ENCODE measurements at places on chromosomes 5 and 9. TPM values are rescaled to one million over a fixed set of nuclear protein-coding genes. Genes with fewer than 3 reads are reported as not detected.
A peak's percentile ranks its signal among the peaks of the same experiment; 100 is the strongest.

DNA sequence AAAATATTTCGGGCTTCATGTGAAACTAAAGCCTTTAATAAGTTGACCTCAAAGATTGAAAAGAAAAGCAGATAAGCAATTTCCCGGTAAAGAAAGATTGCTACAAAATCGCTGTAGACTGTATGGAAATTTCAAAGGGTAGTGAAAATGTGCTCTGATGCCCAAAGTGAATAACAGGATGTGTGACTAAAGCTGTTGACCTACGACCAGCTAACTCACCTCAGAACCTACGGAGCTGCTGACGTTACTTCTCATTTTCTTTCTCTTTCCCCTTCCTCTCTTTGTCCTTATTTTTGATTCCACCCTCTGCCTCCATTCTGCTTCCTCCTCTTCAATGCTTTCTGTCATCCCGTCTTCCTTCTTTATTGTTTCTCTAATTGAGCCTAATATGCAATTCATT, 103.2 kb downstream of the PDE4D start:
- H3K27me3 ChIP-seq: no peaks in the 10 kb centered on the region
- DNase-seq: no peak

- DNase-seq: peak; percentile 13
- H3K4me3 ChIP-seq: no peak overlapping the region
- peaks cover 3% of the 10 kb centered on the region for H3K4me1 ChIP-seq
- no peak overlapping the region for H3K27ac ChIP-seq
Observed at GRCh38 chr5:135223891-135224625, 175.0 kb downstream of the MACROH2A1 start.

DNA sequence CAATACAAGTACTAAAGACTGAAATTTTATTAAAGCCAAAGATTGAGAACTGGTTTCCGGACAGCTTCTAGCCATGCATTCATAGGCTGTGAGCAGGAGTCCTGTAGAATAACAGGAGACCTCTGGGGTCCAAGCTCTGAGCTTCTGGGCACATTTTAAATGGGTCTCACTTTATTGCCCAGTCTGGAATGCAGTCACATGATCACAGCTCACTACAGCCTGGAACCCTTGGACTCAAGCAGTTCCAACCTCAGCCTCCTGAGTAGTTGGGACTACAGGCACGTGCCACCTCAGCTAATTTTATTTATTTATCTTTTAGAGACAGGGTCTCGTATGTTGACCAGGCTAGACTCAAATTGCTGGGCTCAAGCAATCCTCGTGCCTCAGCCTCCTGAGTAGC, 15.4 kb downstream of the CDKN2AIPNL start:
- DNase-seq: no peak
- H3K4me3 ChIP-seq: no peak overlapping the region
- peaks cover 19% of the 10 kb centered on the region for H3K36me3 ChIP-seq
- H3K27ac ChIP-seq: no peak overlapping the region
- H3K4me1 ChIP-seq: peaks cover 14% of the 10 kb centered on the region
- H3K27me3 ChIP-seq: no peaks in the 10 kb centered on the region

GRCh38 chr9:101458963-101459631, 23.5 kb upstream of the ALDOB start:
- H3K27ac ChIP-seq: no peak overlapping the region
- no peaks in the 10 kb centered on the region for H3K27me3 ChIP-seq
- H3K4me1 ChIP-seq: peaks cover 47% of the 10 kb centered on the region
- DNase-seq: no peak

DNA sequence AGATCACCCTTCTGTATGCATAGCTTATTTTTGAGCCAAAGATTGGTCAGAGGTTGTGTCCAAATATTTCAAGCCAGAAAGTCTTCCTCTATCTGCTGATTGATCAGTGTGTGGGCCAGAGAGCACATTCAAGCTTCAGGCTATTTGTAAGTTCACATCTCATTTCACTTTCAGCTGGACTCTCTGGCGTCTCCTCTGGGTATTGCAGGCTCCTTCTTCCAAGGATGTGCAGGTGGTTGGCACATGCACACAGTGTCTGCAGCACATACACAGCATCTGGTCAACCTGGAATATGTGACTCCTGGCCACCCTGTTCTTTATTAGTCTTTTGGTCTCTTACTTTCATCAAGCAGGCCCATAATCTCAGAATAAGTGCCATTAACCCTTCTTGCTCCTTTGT, 516.1 kb downstream of the ANXA1 start:
- no peaks in the 10 kb centered on the region for H3K4me1 ChIP-seq
- H3K27me3 ChIP-seq: peaks cover 10% of the 10 kb centered on the region
- no peak for DNase-seq
- H3K4me3 ChIP-seq: no peak overlapping the region

- H3K36me3 ChIP-seq: peaks cover 1% of the 10 kb centered on the region
- peaks cover 29% of the 10 kb centered on the region for H3K27me3 ChIP-seq
- no peak for DNase-seq
- H3K27ac ChIP-seq: no peak overlapping the region
- H3K4me3 ChIP-seq: no peak overlapping the region
Observed at GRCh38 chr9:136270173-136270705, 24.6 kb upstream of the QSOX2 start.

DNA sequence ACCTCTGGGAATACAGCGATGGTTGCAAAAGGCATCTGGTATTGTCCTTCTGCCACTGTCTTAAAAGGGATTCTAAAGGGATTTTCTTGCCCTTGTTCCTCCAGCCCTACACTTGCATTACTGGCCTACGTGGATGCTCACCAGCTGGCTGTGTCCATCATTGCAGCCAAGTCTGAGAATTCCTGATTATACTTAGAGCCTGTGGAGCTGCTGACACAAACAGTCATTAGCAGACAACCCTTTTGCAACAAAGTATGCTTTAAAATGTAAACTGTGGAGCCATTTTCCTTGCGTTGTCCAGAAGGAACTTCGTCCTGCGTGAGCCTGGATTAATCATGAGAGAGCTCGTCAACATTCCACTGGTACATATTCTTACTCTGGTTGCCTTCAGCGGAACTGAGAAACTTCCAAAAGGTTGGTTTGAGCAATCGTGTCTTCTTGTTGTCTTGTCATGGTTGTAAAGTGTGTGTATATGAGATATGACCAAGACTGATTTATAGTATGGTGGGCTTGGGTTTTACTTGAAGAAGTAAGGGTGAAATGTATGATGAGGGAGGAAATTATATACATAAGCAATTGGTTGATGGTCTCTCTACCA, at the start of gene MUSK:
TSS of gene MUSK (plus strand) at position 222 of the 598 bp plus-strand sequence. CDS start at position 336, 114 bp downstream.
- H3K36me3 ChIP-seq: no peaks in the 10 kb centered on the region
- no peak within 1 kb of the TSS for H3K4me3 ChIP-seq
- H3K27ac ChIP-seq: no peak within 1 kb of the TSS
- DNase-seq: no peak
- H3K27me3 ChIP-seq: no peaks in the 10 kb centered on the region

GRCh38 chr5:106825374-106825773, 845.4 kb downstream of the EFNA5 start:
- no peak overlapping the region for H3K4me3 ChIP-seq
- no peaks in the 10 kb centered on the region for H3K27me3 ChIP-seq
- H3K4me1 ChIP-seq: peaks cover 16% of the 10 kb centered on the region
- H3K27ac ChIP-seq: peak overlapping the region; percentile 76
- H3K36me3 ChIP-seq: no peaks in the 10 kb centered on the region

DNA sequence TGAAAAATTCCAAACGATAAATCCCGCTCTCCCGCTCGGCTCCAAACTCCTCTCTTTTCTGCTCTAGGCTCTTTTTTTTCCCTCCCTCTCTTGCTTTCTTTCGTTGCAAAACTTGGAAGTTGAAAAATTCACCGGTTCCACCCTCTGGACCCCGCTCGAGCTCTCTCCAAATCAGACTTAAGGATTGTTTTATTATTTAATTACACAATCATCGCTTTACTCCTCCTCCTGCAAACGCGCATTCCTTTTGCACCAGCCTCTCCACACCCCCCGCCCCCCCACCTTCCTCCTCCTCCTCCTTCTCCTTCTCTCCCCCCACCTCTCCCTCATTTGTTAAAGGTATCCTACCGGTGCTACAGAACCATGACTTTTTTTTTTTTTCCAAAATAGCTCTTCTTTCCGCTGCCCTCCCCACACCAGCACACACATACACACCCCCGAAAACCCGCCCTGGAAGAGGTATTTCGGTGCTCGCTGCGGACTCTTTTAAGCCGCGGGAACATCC, 535 bp upstream of the NFIB start:
- peak overlapping the region; percentile 96 for H3K27ac ChIP-seq
- H3K36me3 ChIP-seq: no peaks in the 10 kb centered on the region
- peak overlapping the region; percentile 88 for H3K4me3 ChIP-seq
- H3K4me1 ChIP-seq: peaks cover 57% of the 10 kb centered on the region
- DNase-seq: no peak

- no peak for DNase-seq
- H3K4me1 ChIP-seq: no peaks in the 10 kb centered on the region
- H3K36me3 ChIP-seq: no peaks in the 10 kb centered on the region
- H3K27ac ChIP-seq: no peak overlapping the region
- no peak overlapping the region for H3K4me3 ChIP-seq
Observed at GRCh38 chr5:90807496-90807895, 248.9 kb downstream of the ADGRV1 start.

GRCh38 chr5:174935854-174936474, 211.6 kb downstream of the MSX2 start:
- peaks cover 16% of the 10 kb centered on the region for H3K27me3 ChIP-seq
- no peak for DNase-seq
- no peak overlapping the region for H3K4me3 ChIP-seq
- no peak overlapping the region for H3K27ac ChIP-seq

- H3K4me1 ChIP-seq: peaks cover 52% of the 10 kb centered on the region
- no peaks in the 10 kb centered on the region for H3K36me3 ChIP-seq
- no peak overlapping the region for H3K27ac ChIP-seq
- H3K27me3 ChIP-seq: no peaks in the 10 kb centered on the region
- H3K4me3 ChIP-seq: no peak overlapping the region
- no peak for DNase-seq
Observed at GRCh38 chr5:137372773-137373160, 126.4 kb downstream of the SPOCK1 start.

GRCh38 chr9:87792831-87793288, 66.9 kb downstream of the CTSL start:
- peaks cover 4% of the 10 kb centered on the region for H3K27me3 ChIP-seq
- no peaks in the 10 kb centered on the region for H3K36me3 ChIP-seq
- H3K4me3 ChIP-seq: no peak overlapping the region
- no peak for DNase-seq

- no peak overlapping the region for H3K4me3 ChIP-seq
- peaks cover 5% of the 10 kb centered on the region for H3K4me1 ChIP-seq
- H3K27me3 ChIP-seq: no peaks in the 10 kb centered on the region
- no peaks in the 10 kb centered on the region for H3K36me3 ChIP-seq
- no peak overlapping the region for H3K27ac ChIP-seq
- no peak for DNase-seq
Observed at GRCh38 chr9:79140751-79141150, 431.0 kb upstream of the TLE4 start.

GRCh38 chr5:128966375-128966774, 1.1 kb downstream of the SLC27A6 start:
- H3K27me3 ChIP-seq: peaks cover 46% of the 10 kb centered on the region
- no peak for DNase-seq
- H3K4me1 ChIP-seq: peaks cover 6% of the 10 kb centered on the region

GRCh38 chr5:142046191-142046590, 33.4 kb upstream of the GNPDA1 start:
- no peaks in the 10 kb centered on the region for H3K36me3 ChIP-seq
- no peaks in the 10 kb centered on the region for H3K27me3 ChIP-seq
- no peaks in the 10 kb centered on the region for H3K4me1 ChIP-seq
- H3K27ac ChIP-seq: no peak overlapping the region

- H3K27ac ChIP-seq: no peak overlapping the region
- DNase-seq: no peak
- H3K27me3 ChIP-seq: no peaks in the 10 kb centered on the region
- peaks cover 51% of the 10 kb centered on the region for H3K4me1 ChIP-seq
Observed at GRCh38 chr5:54539001-54539400, 21.4 kb downstream of the SNX18 start.

The CDHR2 gene
- 0.46 TPM for total RNA-seq

The C5 gene
- total RNA-seq: 3.0 TPM

The ECM2 gene
- 34.2 TPM for total RNA-seq

The AK8 gene
- total RNA-seq: 1.5 TPM

The C9orf72 gene
- 9.4 TPM for total RNA-seq

The PCDHGB5 gene
- total RNA-seq: 1.6 TPM

The GARIN3 gene
- not detected for total RNA-seq

The CLTB gene
- total RNA-seq: 63.8 TPM

The NTNG2 gene
- 4.8 TPM for total RNA-seq

The ARL14EPL gene
- not detected for total RNA-seq

The NRG2 gene
- 0.13 TPM for total RNA-seq

The DCAF12 gene
- 24.4 TPM for total RNA-seq

The CAVIN4 gene
- 0.46 TPM for total RNA-seq
